SK-N-SH (cell line): ENCODE measurements at places on chromosomes 1 and 21. TPM values are rescaled to one million over a fixed set of nuclear protein-coding genes. Genes with fewer than 3 reads are reported as not detected.

The ATP1A2 gene
- 0.07 and 0.10 TPM in 2 replicates for polyA plus RNA-seq

The AGBL4 gene
- 0.07 and 0.15 TPM in 2 replicates for polyA plus RNA-seq

The FNDC7 gene
- 0.02 TPM in 1 of 2 replicates, not detected in the other for polyA plus RNA-seq

- no peak for DNase-seq
Measured at GRCh38 chr1:107877745-107878144, 87.2 kb downstream of the VAV3 start.

DNA sequence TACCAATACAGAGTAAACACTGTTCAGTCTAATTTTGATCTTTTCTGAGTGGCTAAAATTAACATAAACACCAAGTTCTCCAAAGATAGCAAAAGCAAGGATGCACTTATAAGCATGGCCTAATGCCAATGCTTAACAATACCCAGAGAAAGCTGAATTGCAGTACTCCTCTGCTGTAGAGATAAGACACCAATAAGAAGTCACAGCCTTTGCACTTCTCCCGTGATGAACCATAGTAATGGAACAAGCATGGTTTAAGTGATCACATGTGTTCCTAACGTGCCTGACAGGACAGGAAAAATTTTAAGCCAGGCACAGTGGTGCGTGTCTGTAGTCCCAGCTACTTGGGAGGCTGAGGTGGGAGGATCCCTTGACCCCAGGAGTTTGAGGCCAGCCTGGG is 5.6 kb downstream of the PRDX1 start:
- no peak for DNase-seq

DNA sequence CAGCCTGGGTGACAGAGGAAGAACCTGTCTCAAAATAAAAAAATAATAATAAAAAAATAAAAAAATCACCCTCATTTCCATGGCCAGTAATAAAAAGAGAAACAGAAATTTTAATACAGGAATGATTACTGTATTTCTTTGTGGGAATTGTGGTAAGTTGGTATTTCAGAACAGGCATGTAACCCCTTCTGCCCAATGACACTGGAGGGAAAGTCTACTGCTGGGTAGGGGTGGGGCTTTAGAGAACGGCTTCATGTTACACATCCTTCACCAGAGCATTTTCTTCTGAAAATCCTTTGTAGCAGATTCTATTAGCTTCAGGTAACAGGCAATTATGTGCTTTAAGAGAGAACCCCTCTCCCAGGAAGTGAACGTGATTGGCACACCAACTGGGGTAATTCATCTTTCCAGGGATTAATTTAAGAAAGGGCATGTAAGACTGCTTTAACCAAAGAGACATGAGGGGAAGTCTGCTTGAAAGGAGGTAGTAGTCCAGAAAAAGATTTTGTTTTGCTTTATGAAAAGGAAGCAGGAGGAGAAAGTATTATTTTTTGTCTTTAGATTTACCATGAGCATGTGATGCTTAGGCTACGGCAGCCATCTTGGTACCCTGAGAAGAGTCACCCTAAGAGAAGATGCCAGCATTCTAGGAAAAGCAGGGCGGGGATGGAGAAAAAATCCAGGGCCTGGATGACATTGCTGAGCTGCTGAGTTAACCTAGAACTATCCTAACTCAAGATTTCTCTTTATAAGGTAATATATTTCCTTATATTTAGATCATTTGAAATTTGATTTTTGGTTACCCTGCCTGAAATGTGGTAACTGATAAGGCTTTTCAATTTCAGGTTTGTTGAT is 57.7 kb upstream of the DPT start:
- no peak for DNase-seq

DNA sequence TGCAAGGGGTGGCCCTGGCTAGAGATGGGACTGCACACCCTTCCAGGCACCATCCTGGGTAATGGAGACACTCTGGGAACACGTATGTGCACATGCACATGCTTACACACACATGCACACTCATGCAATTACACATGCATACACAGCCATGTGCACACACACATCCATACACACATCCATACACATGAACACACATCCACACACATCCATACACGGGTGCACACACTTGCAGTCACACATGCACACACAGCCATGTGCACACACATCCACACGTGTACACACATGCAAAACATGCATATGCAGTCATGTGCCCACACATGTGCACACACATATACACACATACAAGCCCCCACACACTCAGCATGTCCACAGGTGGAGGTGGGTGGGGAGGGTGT is 22.3 kb upstream of the POFUT2 start:
- DNase-seq, result no peak
